Activated CD4-positive, alpha-beta T cell treated with anti-CD3 and anti-CD28 coated beads for 36 hours (primary cell): ENCODE measurements at places on chromosomes 4 and X.

- no peak for DNase-seq
These were observed 27.7 kb downstream of the CASP3 start for GRCh38 chr4:184621518-184621917.

DNA sequence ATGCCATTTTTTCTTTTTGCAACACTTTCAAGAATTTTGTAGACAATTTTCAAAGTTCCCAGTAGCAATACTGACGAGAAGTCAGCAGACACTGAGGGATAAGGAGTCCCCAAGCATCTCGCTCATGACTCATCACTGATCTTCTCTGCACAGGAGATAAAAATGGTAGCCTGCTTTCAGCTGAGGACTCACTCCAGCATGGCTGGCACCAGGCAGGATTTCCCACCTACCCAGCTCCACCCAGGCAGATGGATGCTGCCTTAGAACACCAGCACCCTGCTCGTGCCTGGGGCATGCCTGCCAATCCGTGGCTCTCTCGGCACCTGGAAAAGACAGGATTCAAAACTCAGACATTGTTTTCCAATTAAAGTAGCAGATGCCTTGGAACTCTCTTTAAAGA is 24.9 kb downstream of the JAKMIP1 start:
- no peak for DNase-seq

GRCh38 chrX:19791562-19791961 is 95.8 kb downstream of the SH3KBP1 start:
- DNase-seq = no peak

DNA sequence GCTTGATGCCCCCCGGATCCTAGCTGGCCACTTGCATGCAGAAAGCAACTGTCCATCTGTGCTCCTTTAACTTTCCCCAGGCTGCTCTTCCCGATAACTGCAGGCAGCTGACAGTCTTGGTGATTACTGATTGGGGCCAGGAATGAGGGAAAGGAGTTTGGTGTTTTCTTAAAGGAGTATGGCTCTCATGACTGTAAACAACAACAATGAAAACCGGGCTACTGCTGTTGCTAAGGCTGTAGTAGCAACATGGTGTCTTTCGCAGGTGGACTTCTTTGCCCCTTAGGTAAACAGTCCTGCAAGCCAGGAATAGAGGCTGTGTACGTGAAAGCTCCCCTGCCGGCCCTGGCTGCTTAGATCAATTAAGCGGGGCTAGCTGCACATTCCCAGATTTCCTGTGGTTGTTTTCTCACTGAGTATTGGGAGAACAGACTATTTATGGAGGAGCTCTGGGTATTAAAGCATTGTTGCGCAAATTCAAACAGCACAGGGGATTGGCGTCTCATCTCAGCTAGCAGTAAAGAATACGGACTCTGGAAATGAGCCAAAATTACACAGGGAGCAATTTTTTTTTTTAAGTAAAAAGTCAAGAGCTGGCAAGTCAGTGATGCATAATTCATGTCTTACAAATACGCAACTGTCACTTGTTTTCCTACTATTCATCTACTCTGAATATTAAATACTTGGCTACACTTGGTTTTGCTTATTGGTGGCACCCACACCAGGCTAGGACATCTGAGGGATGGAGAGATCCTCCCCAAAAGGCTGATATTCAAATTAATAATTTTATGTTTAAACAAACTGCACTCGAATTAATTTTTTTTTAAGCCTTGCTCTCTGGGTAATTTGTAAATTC is 61.6 kb upstream of the NAP1L5 start:
- DNase-seq = no peak

- peak; percentile 4 for DNase-seq
These were observed 8.7 kb upstream of the TBC1D14 start for GRCh38 chr4:6900956-6901355.

DNA sequence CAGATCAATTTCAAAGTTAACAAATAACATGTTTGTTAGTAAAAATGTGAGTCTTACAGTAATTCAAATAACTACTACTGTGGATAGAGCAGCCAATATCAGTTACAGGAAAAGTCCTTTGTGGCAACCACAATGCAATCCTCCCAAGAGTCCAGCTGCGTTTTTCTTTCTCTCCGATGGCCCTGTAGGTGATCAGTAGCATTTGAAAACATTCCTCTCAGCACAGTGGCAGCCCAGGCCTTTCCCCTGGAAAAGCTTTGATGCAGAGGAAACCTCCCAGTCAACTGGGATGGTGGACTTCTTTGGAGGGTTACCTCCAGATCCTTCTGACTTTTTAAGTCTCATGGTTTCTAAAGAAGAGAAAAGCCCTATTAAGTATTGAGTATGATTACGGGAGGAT is 18.0 kb upstream of the PDZD4 start:
- no peak for DNase-seq

- DNase-seq = peak; percentile 14
These were observed 556.3 kb downstream of the PPARGC1A start for GRCh38 chr4:23333556-23333945.

GRCh38 chrX:21176921-21177571 is 197.2 kb upstream of the CNKSR2 start:
- no peak for DNase-seq

GRCh38 chr4:16516796-16517439 is 290.6 kb upstream of the TAPT1 start:
- DNase-seq = no peak

- DNase-seq = no peak
These were observed 164.8 kb downstream of the ASMT start for GRCh38 chrX:1779626-1780025.

DNA sequence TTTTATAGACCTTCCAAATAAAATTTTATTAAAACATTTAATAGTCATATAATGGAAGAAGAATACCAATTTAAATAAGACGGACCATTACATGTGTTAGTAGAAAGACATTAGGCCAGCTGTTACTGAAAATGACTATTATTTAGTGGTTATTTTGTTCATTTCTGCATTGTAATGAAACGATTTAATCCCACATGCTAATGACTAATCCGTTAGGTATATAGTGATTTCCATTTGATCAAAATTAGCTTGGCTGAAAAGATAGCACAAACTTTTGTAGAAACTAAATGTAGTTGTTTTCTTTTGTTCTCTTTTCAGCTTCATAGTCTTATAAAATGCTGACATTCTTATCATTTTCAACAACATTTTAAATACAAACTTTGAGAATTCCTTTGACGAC is 556.1 kb upstream of the TENM3 start:
- no peak for DNase-seq

GRCh38 chr4:38132107-38132673 is 172.0 kb downstream of the PTTG2 start:
- DNase-seq = peak; percentile 84

DNA sequence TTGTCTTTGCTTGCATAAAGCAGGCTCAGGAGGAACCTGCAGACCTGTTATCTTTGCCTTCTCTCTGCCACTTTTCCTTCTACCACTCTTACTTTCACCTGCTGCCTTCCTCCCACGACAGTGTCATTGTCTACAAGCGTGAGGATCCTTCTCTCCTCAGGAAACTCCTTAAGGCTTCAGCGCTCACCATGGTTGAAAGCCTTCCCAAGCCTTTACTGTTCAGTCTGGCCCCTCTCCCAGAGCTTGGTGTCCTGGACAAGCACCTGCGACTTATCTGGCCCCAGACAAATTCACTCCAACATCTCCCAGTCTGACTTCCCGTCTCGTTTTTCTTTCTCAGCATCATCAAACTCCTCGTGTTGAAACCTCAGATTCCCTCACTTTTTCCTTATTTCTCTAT is 31.0 kb downstream of the CC2D2A start:
- DNase-seq = no peak

DNA sequence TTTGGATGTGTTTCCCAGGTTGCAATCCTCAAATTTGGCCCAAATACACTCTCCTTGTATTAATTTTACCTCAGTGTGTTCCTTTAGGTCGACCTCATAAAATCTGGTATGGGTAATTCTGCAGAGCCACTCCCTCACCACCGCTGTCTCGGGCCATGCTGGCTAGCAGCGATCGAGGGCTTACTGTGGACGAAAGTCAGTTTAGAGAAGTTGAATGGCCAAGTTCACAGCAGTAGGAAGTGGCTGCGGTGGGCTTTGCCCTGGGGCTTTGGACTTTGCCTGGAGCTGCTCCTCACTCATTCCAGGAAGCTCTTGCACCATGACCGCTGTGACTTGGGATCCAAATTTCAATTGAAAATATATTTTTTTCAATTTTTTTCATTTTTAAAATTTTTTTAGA is 19.6 kb downstream of the TMEM187 start:
- no peak for DNase-seq

GRCh38 chr4:25051534-25051933 is 20.8 kb upstream of the LGI2 start:
- no peak for DNase-seq

GRCh38 chr4:55121246-55121645 is 4.1 kb downstream of the KDR start:
- no peak for DNase-seq

- no peak for DNase-seq
These were observed 49.1 kb downstream of the PRKG2 start for GRCh38 chr4:81165861-81166430.

DNA sequence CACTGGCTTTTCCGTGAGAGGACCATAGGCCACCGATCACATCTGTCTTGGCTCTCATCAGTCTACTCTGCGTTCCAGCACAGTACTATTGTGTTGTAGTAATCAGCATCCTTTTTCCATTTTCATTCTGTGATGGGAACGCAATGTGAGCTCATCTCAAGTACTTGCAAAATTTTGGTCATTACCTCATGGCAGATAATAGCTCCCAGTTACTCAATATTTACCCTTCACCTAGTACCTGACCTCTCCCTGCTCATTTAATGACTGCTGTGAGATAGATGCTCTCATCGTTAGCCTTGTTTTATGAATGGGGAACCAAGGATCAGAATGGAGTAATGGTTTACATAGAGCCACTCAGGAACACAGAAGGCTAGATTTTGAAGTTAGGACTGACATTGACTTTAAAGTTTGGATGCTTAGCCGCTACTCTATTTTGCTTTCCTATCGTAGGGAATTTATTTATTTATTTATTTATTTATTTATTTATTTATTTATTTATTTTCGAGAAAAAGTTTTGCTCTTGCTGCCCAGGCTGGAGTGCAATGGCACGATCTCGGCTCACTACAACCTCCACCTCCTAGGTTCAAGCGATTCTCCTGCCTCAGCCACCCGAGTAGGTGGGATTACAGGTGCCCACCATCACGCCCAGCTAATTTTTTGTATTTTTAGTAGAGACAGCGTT is 6.5 kb upstream of the GPR101 start:
- no peak for DNase-seq

GRCh38 chr4:184169225-184169867 is 48.3 kb downstream of the ENPP6 start:
- DNase-seq = no peak

DNA sequence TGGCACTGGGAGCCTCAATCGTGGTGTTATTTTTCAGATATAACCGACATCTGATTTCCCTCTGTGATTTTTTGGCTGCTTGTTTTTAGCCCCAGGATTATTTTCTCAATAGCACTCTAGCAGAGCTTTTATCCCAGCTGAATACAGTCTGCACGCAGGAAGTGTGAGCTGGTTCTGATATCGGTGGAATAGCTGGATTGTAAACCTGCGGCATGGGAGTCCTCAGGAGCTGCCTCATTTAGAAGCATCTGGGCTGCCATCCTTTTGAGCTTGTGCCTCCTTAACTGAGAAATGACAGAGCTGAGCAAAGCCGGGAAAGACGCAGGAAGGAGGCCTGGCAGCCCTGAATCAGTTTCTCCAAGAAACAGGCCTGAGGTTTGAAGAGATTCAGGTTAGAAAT is 28.4 kb upstream of the GRPEL1 start:
- DNase-seq = no peak

GRCh38 chrX:93346309-93346708 is 327.1 kb downstream of the NAP1L3 start:
- DNase-seq = no peak

DNA sequence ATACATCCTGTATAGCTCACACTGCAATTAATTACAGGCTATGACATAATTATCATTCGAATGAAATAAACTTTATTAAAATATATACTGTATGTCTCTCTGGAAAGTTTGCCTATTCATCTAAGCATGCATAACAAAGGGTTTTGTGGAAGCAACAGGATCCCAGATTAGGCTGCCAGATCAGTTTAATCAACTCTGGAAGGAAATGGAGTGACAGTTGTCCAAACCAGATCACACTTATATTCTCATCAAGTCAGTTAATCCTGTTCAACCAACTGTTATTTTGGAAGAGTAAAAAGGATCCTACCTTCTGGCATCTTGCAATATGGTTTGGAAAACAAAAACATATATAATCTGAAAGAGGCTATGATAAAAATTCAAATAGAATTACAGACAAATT is 312.2 kb downstream of the FAT4 start:
- no peak for DNase-seq

DNA sequence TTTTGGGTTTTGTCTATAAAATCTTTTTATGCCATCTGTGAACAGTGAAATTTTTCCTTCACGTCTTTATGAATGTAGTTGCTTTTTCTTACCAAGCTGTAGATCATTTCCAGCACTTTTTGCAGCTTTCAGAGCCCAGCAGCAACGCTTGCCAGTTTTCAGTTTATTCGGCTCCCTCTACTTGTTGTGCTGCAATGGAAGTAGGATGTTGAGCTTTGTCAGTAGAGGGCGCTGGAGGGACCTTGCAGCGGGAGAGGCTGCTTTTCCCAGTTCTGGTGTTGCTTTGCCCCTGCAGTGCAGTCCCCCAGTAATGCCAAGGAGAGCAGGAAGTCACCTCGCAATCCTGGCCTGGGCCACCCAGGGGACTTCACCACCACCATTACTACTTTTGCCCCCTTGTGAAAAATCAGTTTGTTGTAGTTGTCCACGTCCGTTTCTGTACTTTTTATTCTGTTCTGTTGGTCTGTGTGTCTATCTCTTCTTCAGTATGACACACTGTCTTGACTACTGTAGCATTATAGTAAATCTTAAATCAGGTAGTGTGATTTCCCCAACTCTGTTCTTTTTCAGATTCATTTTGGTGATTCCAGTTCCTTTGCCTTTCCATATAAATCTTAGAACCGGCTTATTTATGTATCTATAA is 21.8 kb downstream of the CMC4 start:
- peak; percentile 69 for DNase-seq

DNA sequence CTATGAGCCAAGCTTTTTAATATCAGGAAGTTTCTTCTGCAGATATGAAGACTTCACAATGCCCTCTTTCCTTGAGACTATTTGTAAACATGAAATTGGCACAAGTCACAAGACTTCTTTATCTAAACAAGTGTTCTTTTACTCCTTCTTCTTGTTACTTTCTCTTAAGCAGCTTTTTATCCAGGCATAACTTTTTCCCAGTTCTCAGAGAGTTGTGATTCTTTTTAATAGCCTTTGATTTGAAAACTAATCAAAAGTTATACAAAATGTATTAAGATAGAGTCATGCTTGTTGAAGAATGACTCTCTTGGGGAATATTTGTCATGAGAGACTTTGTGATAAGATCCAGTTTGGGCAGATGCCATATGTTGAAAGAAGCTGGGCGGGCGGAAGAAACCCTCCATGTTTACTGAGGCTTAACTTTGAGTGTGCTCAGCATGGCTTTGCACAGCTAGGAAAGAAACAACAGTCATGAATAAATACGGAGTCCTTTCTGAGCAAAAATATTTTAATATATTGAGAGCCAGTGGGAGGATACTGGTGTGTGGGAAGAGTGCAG is 39.3 kb downstream of the SYTL5 start:
- no peak for DNase-seq

- DNase-seq = no peak
These were observed 30.4 kb downstream of the GNL3L start for GRCh38 chrX:54560411-54560810.
